ENCODE measurements at places on chromosomes 13 and 19.

DNA sequence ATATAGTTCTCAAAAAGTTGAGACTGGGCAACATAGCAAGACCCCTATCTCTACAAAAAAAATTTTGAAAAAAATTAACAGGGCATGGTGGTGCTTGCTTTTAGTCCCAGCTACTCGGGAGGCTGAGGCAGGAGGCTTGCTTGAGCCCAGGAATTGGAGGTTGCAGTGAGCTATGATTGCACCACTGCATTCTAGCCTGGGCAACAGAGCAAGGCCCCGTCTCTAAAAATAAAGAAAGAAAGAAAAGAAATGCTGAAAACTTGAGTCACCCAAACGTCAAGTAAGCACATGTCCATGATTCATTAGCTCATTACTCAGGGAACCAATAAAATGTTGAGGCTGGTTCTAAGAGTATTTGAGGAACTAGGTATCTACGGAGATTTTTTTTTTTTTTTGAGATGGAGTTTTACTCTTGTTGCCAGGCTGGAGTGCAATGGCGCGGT lies 33.9 kb upstream of the SEMA6B start:
- peak; percentile 88 for DNase-seq

DNA sequence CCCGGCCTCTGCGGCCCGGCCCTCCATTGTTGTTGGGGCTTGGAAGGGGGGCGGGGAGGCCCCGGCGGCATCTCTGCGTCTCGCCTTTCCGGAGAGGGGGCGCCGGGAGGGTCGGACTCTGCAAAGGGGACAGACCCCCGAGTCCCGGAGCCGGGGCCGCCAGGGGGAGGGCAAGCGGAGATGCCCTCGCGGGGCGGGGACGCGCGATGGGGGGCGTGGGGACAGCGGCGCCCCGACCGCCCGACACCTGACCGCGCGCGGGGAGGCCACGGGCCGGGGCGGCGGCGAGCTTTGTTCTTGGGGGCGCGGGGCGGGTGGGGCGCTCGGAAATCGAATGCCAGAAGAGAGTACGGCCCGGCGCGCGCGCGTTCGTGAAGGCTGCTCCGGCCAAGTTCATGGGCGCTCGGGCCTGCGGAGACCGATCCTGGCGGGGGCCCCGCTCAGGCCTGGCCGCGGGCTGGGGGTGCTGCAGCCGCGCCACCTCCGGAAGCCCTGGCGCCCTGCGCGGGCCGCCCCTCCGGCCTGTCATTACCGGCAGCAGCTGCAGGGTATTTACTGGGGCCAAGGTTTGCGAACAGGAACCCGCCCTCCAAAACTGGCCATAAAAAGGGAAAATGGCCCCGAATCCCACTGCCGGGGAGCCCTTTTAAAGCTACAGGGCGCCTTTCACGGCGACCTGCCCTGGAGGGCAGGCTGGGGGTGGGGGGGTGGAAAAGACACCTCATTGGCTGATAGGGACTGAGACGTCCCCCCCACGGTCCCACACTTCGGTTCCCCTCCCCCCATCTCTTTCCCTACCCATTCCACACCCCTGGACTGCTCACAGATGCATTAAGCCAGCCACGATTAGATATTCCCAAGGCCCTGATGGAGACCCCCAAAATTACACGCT lies 11.1 kb upstream of the NANOS3 start:
- no peak for DNase-seq

DNA sequence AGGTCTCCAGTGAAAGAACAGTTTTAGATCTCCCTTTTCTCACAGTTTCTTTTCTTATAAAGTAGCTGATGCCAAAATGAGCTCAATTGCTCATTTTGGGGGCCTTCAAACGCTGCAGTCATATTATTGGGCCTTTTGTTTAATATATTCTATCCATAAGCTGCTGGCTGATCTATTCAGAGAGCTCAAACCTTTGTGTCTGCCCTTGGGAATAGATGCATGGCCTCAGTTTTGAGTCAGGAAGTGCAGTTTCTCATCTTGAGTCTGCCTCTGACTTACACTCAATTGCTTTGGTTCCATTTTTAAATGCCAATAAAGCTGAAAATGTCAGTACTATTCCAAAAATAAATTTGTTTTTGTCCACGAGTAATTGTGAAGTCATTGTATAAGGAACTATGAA lies 468.9 kb downstream of the KLF12 start:
- no peak for DNase-seq

DNA sequence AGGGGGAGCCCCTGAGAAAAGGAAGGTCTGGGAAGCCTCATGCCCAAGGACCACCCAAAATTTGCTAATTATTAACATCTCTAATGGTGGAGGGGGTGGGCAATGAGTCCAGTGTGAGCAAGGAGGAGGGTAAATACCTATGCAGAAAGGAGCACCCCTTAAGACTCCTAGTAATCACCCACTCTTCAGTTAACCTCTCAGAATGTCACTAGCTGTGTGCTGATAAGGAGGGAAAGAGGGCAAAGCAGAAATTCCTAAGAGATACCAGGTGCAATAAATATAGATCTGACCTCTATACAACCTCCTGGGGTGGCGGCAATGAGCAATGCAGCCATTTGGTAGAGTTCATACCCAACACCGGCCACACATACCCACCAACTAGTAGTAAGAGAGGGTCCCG lies 12.7 kb upstream of the DPY19L3 start:
- no peak for DNase-seq

GRCh38 chr19:54425382-54425723 lies 10.1 kb downstream of the TTYH1 start:
- no peak for DNase-seq

DNA sequence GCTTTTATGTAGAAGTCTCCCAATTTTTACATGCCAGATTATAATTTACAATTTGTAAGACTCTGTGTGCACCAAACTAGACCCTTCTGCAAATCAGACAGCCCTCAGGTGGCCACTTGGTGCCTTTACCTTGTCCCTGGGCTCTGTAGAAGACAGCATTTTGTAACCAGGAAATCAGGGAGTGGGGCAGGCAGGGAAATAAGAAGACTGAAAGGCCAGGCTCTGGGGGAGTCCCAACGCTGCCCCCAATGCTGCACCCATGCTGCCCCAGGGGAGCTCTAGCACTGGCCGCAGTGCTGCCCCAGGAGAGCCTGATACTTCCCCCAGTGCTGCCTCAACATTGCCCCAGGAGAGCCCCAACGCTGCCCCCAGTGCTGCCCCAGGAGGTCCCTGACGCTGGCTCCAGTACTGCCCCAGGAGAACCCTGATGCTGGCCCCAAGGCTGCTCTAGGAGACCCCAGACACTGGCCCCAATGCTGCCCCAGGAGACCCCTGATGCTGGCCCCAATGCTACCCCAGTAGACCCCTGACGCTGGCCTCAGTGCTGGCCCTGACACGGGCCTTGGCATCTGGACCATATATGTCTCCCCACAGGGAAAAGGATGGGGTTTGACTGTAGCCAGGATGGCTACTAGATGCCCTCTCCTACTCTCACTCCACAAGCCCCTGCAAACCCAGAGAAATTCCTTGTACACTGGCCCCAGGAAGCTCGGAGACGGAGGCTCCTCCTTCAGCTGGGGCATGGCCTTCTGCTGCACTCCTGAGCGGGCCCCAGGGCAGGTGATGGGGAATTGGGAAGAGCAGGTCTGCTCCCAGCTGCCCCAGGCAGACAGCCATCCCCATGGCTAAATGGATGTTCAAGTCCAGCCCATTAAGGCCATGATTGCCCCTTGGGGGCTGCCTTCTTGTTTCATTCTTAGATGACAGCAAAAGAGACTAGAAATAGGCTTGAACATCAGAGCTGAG lies 23.6 kb downstream of the VSTM2B start:
- no peak for DNase-seq

Data from RKO (cell line).